Nucleus accumbens (tissue), 56 donors: ENCODE measurements at places on chromosomes 2 and 18.

DNA sequence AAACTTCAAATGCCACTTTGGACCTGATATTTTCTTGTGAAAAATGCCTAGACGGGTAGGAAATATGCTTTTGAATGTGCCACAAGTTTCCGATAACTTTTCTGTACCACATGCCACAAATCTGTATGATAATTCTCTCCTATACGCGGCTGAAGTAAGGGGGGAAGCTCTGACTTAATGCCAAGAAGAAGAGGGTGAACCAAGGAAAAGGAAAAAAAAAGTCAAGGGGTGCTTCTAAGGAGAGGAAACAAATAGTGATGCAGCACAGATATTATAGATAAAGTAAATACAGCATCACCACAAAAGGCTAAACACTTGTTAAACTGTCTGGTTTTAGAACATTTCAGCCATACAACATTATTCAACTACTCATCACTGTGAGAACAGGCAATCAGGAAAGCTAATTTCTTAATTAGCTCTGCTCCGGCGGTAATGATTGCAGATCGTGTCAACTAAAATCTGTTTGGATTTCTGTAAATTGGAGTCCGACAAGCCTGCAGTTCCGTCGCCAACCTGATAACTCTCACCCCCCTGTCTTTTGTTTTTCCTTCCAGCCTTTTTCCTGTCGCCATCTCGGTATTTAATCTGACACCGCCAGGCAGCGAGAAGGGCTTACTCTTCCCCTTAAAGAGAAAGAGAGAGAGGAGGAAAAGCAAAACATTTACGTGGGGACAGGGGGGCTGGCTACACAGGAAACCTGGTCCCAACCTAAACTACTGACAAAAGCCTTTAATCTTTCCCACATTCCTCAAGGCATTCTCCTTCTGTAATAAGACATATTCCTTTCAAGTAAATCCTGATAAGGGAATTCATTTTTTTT, 67.5 kb downstream of the ZEB2 start:
- no peak for DNase-seq

GRCh38 chr2:139357972-139358371, 577.8 kb upstream of the NXPH2 start:
- DNase-seq: no peak

DNA sequence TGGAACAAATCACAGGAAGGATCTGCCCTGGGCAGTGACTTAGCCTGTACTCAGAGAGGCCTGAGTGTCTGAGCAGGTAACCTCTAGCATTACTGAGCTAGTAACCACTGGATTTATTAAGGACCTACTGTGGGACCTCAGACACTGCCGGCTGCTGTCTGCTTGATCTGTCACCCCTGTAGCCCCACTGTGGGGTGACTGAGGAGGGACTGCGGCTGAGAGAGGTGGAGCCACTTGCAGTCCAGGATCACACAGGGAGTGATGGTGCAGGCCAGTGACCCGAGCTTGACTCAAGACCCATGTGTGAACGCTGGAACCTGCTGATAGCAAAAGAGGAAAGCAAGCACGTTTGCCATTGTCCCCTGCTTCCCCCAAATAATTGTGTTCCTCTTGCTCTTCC, 15.6 kb downstream of the CHMP1B start:
- DNase-seq: no peak

DNA sequence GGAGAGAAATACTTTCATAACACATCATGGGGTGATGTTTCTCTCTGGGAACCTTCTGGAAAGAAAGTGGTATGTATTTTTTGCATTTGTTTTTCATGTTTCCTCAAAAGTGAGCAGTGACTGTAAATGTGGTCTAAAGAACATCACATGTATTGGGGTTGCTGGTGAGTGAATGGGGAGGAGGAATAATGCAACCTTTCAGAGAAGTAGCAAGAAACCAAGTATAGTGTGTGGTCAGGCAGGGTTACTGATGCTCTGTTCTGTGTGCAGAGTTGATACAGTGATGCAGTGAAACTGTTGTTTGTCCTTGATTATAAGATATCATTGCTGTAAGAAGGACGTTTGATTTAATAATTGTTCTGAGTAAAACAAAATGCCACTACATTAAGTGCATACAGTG, 24.1 kb downstream of the ADNP2 start:
- no peak for DNase-seq

DNA sequence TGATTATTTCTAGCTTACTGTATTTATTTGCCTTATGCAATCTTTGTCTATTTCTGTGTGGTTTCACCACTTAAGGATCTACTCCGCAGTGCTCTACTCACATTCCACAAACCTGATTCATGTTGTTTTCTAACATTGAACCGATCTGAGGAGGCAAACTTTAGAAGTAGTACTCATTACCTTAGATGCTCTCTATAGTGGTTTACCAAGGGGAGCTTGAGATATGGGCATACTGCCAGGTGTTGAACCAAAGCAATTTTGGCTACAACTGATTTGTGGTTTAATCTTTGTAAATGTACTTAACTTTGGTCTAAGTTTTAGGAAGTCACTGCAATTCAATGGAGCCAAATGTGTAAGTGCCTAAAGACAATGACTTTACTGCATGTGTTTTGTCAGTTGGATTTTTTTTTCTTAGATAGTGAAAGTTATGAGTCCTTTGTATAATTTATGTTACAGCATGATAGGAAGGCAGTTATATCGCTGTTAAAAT, 50.1 kb downstream of the MAP2 start:
- DNase-seq: no peak

- no peak for DNase-seq
Measured at GRCh38 chr2:27003857-27004256, 28.9 kb upstream of the TMEM214 start.

DNA sequence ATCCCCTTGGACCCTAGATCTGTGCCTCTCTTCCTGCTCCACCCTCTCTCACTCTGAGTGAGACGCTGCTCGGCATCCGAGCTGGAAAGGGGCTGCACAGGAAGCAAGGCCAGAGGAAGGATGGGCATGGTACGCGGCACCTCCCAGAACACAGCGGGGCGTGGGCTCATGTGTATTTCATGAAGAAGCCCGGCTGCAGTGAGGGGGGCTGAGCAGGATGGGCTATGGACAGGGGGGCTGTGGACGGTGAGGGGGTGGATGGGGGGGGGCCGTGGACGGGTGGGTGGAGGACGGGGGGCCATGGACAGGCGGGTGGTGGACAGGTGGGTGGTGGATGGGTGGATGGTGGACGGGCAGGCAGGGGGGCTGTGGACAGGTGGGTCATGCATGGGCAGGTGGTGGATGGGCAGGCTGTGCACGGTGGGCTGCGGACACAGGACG, 28.5 kb downstream of the SLC66A2 start:
- DNase-seq: no peak

DNA sequence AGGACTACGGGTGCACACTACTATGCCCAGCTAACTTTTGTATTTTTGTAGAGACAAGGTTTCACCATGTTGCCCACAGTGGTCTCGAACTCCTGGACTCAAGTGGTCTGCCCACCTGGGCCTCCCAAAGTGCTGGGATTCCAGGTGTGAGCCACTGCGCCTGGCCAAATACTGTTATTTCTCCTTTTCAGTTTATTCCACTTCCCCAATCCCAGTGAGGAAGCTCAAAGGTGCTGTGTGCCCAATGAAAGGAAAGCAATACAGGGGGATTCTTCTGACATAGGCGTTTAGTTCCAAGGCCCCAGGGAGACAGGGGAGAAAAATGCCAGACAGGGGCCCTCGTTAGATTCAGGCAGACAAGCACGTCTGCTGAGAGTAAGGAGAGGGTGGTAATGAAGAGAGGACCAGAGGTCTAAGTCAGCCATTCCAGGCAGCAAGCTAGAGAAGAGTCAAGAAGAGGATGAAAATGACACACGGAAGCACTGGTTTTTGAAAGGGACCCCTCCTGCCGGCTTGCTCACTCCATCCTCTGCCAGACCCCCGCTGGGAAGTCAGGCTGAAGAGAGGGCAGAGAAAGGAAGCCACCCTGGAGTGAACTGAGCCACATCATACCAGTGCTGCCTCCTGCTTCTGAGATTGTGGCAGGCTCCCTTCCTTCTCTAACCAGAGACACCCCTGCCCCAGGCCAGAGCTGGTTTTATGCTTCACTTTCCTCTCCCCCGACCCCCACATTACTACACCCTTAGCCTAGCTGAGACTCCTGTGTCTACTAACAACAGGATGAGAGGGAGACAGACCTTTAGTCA, 6.7 kb downstream of the INO80C start:
- DNase-seq: no peak

- DNase-seq: no peak
Measured at GRCh38 chr18:23718243-23718720, 29.0 kb downstream of the LAMA3 start.

DNA sequence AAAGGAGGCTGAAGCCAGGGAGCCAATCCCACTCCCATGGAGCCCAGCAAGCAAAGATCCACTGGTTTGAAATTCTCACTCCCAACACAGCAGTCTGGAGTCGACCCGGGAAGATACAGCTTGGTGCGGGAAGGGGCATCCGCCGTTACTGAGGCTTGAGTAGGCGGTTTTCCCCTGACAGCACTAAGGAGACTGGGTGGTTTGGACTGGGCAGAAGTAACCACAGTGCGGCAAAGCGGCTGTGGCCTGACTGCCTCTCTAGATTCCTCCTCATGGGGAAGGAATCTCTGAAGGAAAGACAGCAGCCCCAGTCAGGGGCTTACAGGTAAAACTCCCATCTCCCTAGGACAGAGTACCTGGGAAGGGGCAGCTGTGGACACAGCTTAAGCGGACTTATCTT, 261.6 kb upstream of the KYNU start:
- DNase-seq: no peak

DNA sequence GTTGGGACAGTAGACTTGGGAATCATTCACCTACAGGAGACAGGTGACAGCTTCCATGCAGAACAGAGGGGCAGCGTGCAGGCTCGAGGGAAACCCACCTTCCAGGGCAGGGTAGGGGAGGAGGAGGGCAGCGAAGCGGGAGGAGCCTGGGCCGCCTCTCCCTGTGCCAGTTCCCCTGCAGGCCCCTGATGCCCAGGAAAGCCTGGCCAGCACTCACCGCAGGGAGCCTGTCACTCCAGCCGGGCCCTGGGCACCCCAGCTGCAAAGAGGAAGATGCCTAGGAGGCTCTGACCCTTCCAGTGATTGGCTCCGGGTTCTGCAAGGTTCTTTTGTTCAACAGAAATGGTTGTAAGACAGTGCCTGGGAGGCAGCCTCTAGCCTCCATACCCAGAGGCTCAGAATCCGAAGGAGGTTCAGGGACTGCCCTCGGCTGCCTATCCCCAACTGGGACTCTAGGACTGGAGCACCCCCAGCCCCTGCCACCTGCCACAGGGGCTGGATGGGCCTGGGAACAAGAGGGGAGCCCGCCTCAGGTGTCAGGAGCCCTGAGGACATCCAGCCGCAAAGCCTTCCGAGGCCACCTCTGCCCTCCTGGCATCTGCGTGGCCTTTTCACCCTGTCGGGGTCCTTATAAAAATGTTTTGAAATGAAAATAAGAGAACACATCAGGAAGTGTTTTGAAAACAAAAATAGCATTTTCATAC, 103.2 kb downstream of the PTGR3 start:
- DNase-seq: no peak

DNA sequence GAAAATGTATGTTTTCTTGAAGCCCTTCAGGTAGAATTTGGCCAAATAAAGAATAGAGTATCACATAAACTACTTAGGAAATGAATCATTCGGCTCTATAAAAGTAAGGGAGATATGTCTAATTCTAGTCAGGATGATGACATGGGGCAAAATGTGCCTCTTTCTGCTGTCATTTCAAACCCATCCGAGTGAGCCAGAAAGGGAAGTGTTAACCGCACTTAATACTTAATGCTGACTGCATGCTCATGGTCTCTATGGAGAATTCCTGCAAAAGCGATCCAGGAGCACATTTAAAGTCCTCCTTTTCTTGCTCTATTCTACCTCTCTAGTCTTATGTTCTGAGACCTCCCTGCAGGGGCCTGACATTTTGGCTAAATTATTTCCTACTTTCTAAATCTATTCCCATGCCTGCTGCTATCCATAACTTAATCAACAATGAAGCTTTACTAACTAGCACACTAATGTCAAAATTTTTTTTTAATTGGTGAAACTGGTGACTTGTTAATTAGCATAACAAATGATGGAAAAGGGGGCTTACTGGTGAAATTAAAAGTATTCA, 127.4 kb downstream of the CDC42EP3 start:
- no peak for DNase-seq

DNA sequence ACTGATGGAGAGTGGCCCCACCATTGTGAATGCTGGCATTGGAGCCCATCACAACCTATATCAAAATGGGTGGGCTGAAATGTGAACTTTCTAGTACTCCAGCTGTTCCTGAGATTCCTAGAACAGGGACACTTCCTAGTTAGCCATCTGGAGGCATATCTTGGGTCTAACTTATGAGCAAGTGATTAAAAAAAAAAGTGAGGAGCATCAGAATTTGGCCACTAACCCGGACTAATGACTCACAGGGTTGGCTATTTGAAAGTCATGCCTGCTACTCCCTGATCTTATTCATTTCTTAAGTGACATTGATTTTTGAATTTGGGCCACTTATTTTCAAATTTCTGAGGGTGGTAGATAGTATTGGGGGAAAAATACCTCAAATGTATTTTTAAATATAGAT, 216.6 kb downstream of the HRH4 start:
- DNase-seq: no peak

DNA sequence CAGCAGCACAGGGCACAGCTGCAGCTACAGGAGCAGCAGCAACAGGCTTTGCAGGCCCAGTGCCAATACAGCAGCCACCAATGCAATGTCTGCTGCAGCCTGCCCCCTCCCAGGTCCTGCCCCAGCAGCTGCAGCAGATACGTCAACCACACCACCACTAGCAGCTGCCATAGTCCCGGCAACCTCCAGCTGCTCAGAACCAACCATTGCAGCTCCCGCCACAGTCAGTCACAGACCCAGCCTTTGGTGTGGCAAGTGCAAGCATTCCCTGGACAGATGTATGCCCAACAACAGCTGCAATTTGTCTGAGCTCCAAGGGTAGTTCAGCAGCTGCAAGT, 53.3 kb upstream of the TUBA3E start:
- no peak for DNase-seq

DNA sequence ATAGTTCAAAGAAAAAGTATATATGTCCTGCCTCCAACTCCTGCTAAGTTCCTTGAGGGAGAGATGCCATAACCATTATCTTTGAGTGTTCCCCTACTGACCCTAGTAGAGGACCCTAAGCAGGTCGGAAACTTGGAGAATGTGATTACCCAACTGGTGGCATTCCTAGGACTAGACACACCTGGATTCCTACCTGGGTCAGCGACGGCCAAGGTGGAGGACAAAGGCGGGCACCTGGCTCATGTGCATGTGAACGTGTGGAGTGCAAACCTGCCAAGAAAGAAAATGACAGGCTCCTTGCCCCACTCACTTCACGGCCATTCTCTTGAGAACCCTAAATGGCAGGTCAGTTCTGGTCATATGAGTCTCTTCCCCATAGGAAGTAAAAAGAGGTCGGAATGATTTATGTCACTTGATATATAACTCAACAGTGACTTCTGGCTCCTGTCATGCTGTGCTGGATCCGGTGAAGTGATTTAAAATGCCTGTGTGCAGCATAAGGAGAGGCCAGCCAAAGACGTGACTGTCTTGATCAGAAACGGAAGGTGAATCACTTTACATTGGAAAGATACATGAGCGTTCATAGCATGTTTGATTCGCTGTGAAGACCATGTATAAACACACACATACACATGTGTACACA, 371.6 kb downstream of the EIPR1 start:
- DNase-seq: no peak

GRCh38 chr2:230829959-230830358, 34.8 kb upstream of the ITM2C start:
- no peak for DNase-seq
